ENCODE measurements at places on chromosomes 6 and 20.

GRCh38 chr20:5480824-5481600, 164.3 kb upstream of the PROKR2 start:
- DNase-seq, result no peak

DNA sequence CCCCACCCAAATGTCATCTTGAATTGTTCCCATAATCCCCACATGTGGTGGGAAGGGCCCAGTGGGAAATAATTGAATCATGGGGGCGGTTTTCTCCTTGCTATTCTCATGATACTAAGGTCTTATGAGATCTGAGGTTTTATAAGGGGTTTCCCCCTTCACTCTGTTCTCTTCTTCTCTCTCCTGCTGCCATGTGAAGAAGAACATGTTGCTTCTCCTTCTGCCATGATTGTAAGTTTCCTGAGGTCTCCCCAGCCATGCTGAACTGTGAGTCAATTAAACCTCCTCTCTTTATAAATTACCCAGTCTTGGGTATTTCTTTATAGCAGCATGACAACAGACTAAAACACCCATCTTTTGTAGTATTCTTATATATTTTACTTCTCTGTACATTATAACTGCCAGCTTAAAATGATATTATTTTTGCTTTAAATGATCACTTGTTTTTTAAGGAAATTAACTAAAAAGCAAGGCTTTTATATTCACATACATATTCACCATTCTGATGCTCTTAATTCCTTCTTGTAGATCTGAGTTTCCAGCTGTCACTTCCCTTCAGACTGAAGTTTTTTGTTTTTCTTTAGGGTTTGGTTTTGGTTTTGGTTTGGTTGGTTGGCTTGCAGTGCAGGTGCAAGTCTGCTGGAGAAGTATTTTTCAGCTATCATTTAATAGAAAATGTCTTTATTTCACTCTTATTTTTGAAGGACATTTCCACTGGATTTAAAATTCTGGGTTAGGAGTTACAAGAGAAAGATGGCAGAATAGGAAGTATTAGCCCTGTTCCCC, 4.6 kb upstream of the ZSCAN31 start:
- no peak for DNase-seq

DNA sequence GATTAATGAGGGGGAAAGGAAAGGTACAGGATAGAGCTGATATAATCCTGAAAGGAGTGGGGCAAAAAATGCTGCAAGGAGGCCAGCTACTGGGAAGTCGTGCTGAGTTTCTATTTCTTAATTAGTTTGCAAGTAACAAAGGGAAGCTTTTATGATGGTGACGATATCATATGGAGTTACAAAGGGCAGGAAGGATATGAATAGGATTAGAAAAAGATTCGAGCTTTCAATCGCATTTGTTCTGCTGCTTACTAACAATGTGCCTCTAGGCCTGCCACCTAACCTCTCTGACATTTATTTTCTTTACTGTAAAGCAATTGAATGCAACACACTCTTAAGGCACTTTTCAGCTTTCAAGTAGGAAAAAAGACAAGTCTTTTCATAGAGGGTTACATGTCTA, 219.2 kb downstream of the CLVS2 start:
- DNase-seq, result no peak

DNA sequence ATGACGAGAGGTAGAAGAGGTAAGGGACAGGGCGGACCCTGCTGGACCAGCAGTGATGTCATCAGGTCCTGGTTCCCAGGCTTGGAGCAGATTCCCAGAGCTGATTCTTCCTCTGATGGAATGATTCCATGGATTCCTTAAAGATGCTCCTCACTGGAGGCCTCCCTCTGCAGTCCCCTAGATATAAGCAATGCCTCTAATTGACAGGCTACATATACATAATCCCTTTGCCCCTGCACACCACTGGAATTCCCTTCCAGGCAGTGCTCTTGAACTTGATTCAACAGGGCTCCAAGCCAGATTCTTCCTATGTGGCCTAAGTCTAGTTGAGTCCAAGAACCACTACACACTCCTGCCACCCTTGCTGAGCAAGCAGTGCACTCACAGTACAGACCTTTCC, 52.3 kb upstream of the L3MBTL3 start:
- no peak for DNase-seq

- no peak for DNase-seq
Measured at GRCh38 chr6:108904741-108905140, 56.5 kb downstream of the ARMC2 start.

DNA sequence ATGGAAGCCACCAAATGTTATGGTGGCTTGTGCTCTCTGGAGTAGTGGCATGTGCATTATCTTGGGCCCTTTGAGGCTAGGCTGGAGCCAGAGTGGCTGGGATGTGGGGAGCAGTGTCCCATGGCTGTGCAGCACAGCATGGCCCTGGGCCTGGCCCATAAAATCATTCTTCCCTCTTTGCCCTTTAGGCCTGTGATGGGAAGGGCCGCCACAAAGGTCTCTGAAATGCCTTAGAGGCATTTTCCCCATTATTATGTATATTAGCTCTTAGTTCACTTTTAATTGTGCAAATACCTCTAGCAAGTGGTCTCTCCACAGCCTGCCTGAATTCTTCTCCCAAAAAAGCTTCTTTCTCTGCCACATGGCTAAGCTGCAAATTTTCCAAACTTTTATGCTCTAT, 297.3 kb upstream of the IRAK1BP1 start:
- no peak for DNase-seq

- no peak for DNase-seq
Measured at GRCh38 chr6:122059918-122060317, 339.5 kb upstream of the HSF2 start.

GRCh38 chr6:14079433-14079832, 38.1 kb upstream of the CD83 start:
- no peak for DNase-seq

GRCh38 chr6:38183856-38184584, 364.5 kb downstream of the ZFAND3 start:
- no peak for DNase-seq

DNA sequence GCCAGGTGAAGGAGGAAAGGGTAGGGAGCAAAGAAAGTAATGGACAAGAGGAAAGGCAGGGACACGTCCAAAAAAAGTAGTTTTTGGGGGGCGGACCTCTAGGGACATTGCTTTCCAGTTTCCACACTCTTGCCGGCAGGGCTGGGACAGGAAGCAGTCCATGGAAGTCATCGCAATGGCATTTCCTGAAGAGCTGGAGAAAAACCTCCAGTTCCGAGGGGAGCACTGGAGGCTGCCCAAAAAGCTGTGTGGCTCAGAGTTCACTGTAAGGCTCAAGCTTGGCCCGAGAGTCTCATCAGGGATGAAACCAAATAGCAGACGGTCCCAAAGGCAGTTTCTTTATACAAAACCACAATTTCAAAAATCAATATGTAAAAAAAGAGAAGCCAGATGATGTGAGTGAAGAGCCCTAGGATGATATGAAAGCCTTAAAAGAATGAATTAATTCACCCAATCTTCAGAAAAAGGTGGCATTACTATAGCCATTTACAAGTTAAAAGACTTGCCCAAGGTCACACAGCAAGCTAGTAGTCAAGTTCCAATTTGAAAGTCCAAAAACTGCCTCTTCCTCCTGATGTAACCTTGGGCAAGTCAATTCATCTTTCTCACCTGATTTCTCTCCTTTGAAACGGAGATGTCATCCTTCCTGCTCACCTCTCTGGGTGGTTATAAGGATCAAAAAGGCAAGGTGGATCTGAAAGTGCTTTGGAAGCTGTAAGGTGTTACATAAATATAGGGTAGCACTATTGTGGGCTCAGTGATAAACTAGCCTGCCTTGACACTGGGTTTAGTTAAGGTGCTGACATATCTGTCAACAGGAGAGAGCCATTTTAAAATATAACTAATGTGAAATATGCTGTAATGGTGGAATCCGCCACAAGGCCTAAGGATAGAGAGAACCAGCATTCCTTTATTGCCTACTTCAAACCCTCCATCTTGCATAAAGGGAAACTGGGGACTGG, 9.1 kb downstream of the BCL2L1 start:
- DNase-seq, result peak; percentile 52

GRCh38 chr6:88780714-88781389, 182.6 kb downstream of the RNGTT start:
- DNase-seq, result peak; percentile 32

- DNase-seq, result no peak
Measured at GRCh38 chr20:57223648-57224489, 42.6 kb downstream of the BMP7 start.

DNA sequence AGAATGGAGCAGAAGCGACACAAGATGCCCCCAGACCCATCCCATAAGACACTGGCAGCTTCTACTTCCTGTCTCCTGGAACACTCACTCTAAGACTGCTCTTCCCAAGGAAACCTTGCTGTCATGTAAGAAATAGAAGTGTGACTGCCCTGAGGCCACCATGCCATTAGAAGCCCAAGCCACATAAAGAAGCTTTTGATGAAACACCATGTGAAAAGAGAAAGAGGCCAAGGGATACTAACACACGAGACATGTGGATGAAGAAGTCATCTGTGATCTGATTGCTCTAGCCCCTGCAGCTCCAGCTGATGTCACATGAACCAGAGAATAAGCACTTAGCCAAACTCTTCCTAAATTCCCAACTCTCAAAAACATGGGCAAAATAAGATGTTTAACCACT, 117.9 kb upstream of the PCSK2 start:
- DNase-seq, result no peak

GRCh38 chr6:155959898-155960495, 504.4 kb upstream of the NOX3 start:
- DNase-seq, result no peak
